ENCODE measurements at places on chromosomes 16 and 17.

- no peak for DNase-seq
Observed at GRCh38 chr16:77306075-77306474, 106.9 kb downstream of the SYCE1L start.

- no peak for DNase-seq
Observed at GRCh38 chr16:28875134-28876018, 2.9 kb upstream of the ATP2A1 start.

- no peak for DNase-seq
Observed at GRCh38 chr17:2122641-2123302, 67.9 kb downstream of the HIC1 start.

DNA sequence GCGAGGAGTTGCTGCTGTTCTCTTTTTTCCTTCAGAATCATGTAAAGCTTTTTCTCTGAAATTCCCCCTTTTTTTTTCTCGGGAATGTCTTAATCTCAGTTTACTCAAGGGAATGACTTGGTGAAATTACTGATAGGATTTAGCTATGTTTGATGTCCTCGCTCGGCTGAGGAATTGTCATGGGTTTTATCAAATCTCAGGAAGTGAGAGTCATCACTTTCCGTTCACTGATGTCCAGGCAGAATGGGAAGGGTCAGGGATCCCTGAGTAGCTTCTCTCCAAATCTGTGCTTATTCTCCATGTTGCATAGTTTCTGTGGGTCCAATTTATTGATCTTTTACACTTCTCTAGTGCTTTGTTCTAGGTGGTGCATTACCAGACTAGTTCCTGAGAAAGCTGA is 6.3 kb downstream of the IGSF6 start:
- no peak for DNase-seq

DNA sequence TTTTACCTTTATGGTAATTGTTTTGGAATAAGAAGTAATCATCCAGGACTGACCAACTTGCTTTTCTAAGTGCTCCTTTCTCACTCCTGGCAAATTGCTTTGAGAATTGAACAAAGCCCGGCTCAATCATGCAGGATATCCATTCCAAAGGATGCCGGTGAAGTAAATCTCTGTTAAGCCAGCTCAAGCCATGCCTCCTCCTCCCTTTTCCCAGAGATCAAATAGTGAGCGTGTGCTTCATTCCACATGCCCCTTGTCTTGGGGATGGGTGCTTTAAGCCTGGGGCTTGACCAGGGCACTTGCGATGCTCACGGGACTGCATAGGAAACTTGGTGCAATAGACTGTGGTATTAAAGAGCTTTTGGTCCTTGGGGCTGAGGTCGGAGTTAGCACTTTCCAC is 90.7 kb downstream of the UTP18 start:
- DNase-seq = no peak

DNA sequence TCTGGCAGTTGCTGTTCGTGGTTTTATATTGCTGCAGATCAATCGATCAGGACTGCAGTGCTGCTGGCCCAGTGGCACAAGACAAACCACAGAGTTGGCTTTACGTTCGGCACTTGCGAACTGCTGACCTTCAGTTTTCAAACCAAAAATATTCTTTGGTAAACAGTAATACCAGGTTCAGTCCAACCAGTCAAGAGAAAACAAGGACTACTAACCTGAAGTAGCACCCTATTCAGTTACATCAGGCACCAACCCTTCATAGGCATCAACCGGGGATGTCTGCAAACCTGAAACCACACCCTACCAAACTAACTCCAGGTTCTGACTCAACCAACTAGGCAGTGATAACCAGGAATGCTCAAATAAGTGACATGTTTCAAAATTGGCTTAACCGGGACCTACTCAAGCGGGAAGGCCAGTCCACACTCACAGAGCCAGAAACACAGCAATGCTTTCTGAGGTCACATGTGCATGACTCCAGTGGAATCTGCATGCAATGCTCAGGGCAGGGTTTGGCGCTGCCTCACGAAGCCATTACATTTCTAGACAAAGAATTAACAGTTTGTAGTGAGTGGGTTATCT is 91.1 kb downstream of the SMG6 start:
- DNase-seq = no peak

GRCh38 chr16:52070341-52071057 is 476.4 kb downstream of the TOX3 start:
- DNase-seq = no peak

DNA sequence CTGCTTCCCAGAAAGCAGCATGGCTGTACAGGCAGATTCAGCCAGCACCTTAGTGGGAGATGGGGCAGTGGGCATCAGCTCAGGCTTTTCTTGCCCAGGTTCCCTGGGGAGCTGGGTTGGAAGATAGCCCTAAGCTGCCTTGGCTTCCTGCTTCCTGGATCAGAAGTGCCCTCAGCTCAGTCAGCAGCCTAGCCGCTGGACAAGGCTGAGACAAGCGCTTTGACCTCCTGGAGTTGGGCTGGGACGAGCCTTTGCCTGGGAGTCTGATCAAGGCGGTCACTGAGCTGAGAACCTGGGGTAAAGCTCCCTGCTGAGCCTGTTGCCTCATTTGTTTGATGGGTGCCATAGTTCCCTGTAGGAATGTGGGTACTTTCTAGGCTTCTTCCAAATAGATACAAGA is 190.0 kb downstream of the RAB11FIP4 start:
- no peak for DNase-seq

Measured in stimulated activated CD8-positive, alpha-beta memory T cell treated with anti-CD3 and anti-CD28 coated beads, Interleukin-7, amount 100 ng/mL, for 1 hour (primary cell).